ENCODE measurements at places on chromosomes 11 and 22.

- DNase-seq: no peak
Observed at GRCh38 chr11:134583397-134583990, 171.5 kb upstream of the B3GAT1 start.

GRCh38 chr22:36301384-36301828 is 48.5 kb downstream of the APOL1 start:
- DNase-seq: peak; percentile 61

DNA sequence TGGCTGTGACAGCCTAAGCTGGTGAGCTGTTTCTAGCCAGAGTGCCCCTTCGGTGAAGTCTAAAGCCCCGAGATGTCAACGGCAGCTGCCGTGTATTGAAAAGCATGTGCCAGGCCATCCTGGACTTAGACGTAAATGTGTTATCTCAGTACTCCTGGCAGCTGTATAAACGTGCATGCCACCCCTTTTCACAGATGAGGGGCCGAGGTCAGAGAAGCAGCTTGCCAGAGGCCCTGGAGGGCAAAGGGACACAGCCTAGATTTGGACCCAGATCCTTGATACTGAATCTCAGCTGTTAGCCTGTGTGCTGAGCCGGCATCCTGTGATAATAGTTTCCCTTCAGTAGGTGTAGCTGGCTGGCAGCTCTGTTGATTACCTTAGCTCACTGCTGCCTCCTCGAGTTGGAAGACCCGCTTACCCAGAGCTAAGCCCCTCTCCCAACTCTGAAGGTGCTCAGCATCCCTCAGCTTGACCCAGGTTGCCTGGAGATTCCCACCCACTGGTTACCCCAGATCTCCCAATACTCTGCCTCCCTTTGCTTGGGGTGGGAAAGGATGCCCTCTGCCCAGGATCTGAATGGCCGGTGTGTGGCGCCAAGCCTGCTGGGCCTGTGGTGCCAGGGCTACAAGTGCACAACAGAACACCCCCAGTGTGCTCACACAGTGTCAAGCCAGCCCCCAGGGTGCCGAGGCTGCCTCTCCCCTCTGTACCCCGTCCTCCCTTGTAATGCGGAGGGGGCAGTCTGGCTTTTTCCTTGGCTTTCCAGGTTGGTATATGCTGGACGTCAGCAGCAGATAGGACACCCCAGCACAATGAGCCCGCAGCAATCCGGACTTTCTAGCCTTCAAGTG is 59.8 kb upstream of the WNT7B start:
- DNase-seq: no peak

- no peak for DNase-seq
Observed at GRCh38 chr22:20607157-20607907, 99.9 kb downstream of the MED15 start.

GRCh38 chr11:103114836-103115235 is 5.6 kb downstream of the DYNC2H1 start:
- DNase-seq: no peak

DNA sequence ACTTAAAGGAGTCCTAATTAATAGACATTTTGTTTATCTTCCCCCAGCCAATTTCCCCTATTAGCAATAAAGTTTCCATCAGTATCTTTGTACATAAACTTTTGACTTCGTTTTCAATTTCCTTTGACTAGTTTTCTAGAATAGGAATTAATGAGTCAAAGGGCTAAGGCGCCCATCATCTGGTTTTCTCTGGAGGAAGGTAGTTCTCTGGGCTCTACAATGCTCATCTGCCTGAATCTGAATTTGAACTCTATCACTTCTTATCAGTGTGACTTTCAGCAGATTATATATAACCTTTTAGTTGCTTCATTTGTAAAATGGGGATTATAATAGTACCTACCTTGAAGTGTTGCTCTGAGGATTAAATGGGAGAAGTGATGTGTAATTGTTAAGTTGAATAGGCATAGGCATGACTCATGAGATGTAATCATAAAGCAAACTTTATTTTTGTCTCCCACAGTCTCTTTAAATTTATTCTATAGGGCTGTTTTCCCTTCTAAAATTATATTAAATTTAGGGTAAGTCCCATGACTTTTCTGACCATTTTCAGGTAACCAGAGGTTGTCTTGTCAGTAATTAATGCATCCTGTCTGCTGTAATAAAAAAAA is 5.8 kb upstream of the TUB start:
- DNase-seq: no peak
